Natural killer cell (primary cell): ENCODE measurements at places on chromosomes 2 and 18.

- DNase-seq, result no peak
Observed at GRCh38 chr2:33214436-33214835, 262.0 kb upstream of the RASGRP3 start.

DNA sequence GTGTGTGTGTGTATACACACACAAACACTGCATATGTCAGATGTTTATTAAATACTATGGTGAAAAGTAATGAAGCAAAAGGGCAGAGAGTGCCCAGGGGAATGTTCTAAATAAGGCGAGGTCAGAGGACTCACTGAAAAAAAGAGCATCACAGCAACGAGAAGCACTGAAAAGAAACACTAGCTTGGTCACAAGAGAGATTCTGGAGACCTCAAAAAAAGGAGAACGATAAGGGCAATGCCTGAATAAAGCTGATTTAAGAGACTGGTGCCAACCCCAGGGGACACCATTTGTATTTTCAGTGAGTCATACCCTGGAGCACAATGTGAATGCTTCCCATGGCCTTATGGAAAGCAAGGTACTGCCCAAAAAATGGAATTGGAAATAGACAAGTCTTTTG lies 14.5 kb downstream of the SLC40A1 start:
- DNase-seq, result no peak

- DNase-seq, result no peak
Observed at GRCh38 chr2:152890736-152891135, 172.3 kb downstream of the ARL6IP6 start.

DNA sequence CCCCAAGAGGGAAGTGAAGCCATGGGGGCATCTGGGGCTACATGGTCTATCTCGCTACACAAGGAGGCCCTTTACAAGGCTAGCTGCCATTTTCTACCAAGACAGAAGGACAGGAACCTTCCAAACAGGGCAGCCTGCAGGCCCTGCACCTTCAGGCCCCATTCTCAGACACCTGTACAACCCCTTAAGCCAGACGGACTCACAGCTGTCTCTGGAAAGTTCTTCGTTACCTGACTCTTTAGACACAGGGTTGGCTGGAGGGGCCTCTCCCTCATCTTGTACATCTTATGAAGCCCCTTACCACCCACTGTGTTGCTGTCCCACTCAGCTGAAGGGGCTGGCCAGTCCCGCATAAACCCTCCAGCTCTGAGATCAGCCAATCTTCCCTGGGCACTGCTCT lies 17.2 kb downstream of the TMEM127 start:
- no peak for DNase-seq

DNA sequence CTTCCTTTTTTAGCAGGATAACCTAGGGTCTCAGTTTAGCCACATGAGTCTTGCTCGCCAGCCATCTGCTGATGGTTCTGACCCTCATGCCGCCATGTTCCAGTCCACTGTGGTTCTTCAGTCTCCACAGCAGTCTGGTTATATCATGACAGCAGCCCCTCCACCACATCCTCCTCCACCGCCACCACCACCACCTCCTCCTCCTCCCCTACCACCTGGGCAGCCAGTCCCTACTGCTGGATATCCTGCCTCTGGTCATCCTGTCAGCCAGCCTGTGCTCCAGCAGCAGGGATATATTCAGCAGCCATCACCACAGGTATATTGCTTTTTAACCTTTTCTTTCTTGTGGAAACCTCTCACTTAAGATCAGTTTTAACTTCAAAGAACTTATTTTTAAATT lies 89.9 kb upstream of the UBXN4 start:
- DNase-seq, result no peak

DNA sequence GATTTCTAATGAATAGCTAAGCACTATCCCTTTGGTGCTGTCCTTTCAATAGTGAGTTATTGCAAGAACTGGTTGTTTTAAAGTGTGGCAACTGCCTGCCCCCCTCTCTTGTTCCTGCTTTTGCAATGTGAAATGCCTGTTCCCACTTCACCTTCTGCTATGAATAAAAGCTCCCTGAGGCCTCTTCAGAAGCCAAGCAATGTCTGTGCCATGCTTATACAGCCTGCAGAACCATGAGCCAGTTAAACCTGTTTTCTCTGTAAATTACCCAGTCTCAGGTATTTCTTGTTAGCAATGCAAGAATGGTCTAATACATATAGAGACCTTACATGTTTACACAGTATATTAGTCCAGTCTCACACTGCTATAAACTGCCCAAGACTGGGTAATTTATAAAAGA lies 15.0 kb upstream of the METTL21A start:
- no peak for DNase-seq

- DNase-seq, result no peak
Observed at GRCh38 chr2:222656526-222657446, 894 bp upstream of the FARSB start.

DNA sequence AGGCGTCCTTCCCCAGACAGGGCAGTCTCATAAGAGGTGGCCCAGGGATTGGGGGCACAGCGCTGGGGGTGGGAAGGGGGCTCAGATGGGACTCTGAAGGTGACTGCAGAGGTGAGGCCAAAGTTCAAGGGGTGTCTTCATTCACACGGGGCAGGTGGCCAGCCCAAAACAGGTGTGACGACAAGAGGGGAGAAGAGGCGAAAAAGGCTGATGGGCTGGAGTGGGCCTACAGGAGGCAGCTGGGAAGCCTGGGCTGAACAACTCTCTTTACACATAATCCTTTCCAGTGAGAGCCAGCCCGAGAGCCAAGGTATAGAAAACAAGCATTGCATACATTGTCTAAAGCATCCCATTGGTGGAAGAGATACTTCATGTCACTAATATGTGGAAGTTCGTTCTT lies 130.9 kb upstream of the ASB18 start:
- no peak for DNase-seq

DNA sequence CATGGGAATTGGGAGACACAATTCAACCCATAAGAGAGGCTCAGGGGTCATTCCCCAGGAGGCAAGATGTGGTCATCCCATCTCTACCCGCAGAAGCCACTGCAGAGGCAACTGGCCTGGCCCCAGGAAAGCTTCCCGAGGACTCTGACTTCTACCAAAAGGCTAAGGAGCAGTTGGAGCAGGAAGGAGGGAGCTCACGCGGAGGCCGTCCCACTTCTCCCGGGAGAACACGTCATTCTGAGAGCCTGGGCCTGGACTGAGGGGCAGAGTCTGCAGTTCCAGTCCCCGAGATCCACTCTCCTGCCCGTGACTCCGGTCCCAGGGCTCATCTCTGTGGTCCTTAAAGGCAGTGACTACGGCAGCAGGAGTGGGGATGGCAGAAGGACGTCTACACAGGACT lies 69.0 kb upstream of the TAF1B start:
- DNase-seq, result no peak

DNA sequence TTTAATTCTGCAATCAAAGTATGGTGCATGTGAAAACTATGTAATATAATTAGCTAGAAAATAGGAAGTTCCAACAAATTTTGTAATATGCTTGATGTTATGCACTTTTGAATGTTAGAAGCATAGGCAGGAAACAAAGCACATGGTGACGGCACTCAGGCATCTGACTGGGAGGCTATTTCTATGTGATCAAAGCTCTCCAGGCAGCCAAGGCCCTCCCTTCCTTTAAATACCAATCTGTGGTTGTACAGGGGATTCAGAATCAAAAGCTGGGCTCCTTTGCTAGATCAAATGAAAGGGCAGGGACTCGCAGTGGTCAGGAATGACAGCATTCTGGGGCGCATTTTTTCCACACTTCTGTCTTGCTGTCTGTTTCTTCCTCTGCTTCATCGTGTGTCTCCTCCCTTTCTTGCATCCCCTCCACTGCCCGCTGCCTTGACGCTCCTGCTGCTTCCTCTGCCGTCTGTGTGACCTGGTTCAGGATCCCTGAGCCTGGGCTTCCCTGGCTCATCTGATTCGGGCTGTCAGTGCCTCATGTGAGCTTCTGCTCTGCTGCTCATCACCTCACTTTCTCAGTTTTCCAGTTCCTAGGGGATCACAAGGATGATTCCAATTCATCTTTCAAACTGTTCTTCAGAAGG lies 30.9 kb downstream of the TMEM182 start:
- no peak for DNase-seq

GRCh38 chr2:204691911-204692510 lies 146.7 kb downstream of the PARD3B start:
- DNase-seq, result no peak

- no peak for DNase-seq
Observed at GRCh38 chr2:151302404-151302803, 12.9 kb upstream of the NMI start.

DNA sequence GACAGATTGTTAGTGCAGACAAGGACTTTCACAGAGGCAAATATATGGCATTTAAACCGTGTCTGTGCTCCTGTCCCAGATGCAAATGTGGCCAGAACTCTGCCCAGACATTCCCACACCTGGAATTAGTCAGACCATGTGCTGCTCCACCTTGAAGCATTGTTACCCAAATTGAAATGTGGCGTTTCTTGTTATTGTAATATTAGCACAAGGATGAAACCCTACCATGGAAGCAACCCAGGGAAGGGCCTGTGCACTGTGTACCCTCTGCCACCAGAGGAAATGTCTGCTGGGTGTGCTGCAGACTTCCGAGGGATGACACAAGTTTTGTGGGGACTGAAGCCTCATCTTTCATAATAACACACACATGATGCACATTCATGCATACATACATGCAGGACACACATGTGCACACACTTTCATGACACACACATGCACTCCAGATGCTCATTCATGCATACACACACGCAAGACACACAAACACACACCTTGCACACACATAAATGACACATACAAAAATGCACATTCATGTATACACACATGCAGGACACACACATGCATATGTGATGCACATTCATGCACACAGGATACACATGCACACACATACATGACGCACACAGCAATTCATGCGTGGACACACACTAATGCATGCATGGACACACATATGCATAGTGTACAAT lies 133.2 kb upstream of the SNTG2 start:
- no peak for DNase-seq

DNA sequence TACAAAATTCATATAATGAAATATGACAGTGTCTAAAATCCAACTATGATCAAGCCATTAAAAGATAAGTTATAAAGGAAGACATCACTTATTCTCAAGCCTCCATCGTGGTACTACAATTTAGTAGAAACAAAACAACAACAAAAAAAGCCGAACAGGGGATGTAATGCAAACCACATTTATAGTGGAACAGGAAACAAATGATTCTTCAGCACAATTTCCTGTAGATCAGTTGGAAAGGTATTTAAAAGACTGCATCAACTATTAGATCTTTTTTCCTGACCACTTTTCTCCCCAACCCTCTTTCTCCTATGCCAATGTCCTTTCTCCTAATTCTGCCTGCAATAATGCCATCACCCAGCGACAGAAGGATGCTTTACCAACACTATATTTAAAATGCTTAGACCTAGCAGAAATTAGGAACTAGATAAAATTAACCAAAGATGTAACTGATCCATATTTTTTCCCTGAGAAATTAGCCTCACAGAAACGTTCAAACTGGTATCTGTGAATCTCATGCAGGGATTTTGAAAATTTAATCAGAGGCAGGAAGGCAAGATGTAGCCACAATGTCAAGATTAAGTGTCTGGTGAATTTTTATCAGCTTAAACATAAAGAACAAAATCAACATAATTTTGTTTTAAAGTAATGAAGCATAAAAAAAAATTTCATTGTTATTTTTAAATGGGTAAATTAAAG lies 271.4 kb downstream of the TCF4 start:
- no peak for DNase-seq

- no peak for DNase-seq
Observed at GRCh38 chr2:120538691-120539423, 192.9 kb downstream of the INHBB start.

- DNase-seq, result no peak
Observed at GRCh38 chr2:144372410-144373080, 147.4 kb downstream of the ZEB2 start.

- no peak for DNase-seq
Observed at GRCh38 chr2:54429811-54430551, 26.1 kb upstream of the SPTBN1 start.

- DNase-seq, result no peak
Observed at GRCh38 chr2:231455222-231455621, 9.1 kb downstream of the NCL start.

DNA sequence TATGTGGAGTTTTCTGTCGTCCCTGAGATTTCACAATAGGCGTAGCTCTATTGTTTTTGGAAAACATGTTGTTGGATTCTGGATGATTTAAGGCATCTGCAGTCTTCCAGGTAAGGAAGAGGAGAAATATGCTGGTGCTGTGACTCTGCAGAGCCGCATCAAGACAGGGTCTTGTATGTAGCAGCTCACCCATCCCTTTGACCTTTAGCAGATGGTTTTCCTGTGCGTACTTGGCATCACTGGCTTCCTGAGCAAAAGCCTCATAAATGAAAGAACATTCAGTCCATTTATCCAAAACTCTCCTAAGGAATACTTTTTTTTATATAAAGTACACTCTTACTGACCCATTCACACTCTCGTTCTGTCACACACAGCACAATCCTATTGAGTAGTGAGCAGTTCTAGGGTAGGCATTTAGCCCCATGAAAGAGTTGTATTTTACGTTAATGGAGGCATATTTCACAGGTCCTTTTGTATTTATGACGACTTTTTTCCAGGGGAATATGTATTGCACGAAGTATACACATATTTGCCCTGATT lies 443.9 kb downstream of the STK39 start:
- DNase-seq, result no peak

DNA sequence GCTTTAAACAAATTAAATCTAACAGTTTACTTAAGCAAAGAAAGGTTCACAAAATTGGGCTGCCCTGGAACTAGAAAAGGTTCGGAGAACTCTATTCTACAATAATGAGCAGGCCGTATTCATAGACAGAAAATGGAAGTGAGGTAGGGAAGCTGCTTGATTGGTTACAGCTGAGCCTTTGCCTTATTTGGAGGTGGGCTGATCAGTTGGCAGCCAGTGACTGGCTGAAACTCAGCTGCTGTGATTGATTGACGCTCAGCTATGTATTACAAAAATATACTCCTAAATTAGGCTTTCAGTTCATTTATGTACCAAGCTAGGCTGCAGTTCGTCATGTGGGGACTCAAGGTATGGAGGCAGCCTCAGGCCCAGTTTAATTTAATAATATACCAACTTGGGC lies 42.3 kb upstream of the TTR start:
- no peak for DNase-seq
